Activated CD8-positive, alpha-beta memory T cell treated with anti-CD3 and anti-CD28 coated beads for 1 hour (primary cell): ENCODE measurements at places on chromosomes 3 and 15.

DNA sequence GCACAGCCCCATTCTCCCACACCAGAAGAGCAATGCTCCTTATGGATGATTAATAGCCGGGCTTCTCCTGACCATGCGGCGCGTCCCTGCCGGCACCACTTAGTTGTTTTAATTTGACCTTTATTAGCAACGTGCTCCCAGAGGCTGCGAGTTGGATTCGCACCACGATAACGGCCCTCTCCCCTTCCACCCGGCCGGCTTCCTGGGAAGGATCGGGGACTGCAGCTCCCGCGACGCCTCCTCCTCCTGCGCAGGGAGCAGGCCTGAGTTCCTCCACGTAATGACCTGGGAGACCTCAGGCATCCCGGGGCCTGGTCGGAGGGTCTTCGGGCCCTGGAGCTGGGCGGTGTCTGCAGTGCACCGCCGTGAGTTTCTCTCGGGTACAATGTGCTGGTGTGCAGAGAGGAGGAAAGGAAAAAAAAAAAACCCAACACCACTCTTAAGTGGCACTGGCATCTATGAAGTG lies 243.3 kb upstream of the TOPAZ1 start:
- DNase-seq, result no peak

GRCh38 chr15:74866090-74866489 lies 7.1 kb downstream of the SCAMP2 start:
- no peak for DNase-seq

- no peak for DNase-seq
These were observed 107.2 kb upstream of the LRRC3B start for GRCh38 chr3:26515351-26515750.

- DNase-seq, result no peak
These were observed 153.2 kb downstream of the UNC13C start for GRCh38 chr15:54131410-54131809.

DNA sequence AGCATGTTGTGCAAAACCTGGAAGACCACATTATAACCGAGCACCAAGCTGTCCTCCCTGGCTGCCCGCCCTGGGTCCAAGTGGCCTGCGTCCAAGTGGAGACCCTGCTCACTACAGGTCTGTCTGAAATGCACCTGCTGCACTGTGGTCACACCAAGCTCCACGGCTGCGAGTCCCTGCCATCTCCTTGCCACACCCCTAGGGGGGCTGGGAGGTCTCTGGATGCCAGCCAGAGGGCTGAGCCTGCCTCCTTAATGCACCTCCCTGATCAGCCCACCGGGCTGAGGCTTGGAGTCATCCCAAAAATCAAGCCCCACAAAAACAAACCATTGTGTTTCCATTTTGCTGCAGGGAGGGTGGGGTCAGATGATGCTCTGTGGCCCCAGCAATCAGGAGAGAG lies 187.1 kb downstream of the MEGF11 start:
- no peak for DNase-seq

GRCh38 chr15:66729331-66729951 lies 27.4 kb downstream of the SMAD6 start:
- no peak for DNase-seq

DNA sequence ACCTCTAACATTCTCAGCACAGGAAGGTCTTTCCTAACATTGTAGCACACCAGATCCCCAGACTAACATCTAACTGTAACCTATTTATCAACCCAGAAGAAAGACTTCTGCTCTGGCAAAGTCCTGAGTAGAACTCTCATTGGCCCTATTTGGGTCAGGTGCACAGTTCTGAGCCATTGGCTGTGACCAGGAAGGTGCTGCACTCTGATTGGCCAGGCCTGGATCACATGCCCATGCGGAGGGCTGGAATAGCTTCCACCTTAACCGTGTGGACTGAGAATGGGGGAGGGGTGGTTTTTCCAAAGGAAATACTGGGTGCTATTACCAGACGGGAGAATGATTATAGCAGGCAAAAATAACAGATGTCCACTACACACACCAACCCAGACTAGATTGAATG lies 11.5 kb downstream of the FEZF2 start:
- DNase-seq, result no peak

DNA sequence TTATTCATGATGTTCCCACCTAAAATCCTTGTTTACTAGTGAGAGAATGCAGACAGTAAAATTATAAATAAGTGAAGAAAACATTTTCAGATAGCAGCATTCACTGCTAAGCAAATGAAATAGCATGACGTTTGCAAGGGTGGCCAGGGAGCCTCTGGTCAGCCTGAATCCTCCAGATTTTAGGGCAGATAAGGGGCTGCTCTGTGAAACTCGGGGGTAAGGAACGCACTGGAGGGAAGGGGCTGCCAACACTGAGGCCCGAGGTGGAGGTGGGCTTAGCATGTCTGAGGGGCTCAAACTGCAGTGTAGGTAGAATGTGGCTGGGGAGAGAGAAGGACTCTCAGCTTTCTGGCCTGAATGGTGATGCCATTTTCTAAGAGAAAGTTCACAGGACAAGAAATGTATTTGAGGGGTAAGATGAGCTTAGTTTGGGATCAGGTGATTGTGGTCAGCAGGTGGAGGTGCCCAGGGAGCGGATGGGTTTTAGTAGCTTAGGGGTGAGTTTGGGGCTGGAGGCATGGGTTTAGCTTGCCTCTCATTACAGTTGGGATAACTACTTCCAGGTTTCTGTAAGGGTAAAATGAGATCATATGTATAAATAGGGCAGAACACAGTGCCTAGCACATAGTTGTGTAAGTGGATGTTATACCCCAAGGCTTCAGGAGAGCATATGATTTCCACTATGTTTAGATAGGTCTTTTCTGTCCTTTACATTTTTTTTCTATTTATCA lies 20.5 kb downstream of the GPR171 start:
- no peak for DNase-seq

GRCh38 chr3:162729686-162730085 lies 1233.1 kb downstream of the OTOL1 start:
- DNase-seq, result no peak

- DNase-seq, result no peak
These were observed 10.4 kb upstream of the KCNAB1 start for GRCh38 chr3:156109989-156110388.

DNA sequence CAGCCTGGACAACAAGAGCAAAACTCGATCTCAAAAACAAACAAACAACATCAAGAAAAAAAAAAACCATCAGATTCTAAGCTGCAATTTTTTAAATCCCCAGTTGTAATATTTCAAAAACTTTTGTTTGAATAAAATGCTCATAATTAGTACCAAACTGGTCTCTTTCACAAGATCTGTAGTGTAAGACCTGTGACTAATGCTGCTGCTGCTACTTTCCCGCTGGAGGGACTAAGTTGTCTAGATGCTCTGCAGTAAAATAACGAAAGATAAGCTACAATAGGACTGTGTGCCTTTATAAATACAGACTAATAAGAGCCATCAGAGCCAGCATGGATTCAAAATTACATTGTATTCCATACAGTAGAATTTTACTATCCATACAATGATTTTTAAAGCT lies 45.4 kb downstream of the TM4SF4 start:
- DNase-seq, result no peak

DNA sequence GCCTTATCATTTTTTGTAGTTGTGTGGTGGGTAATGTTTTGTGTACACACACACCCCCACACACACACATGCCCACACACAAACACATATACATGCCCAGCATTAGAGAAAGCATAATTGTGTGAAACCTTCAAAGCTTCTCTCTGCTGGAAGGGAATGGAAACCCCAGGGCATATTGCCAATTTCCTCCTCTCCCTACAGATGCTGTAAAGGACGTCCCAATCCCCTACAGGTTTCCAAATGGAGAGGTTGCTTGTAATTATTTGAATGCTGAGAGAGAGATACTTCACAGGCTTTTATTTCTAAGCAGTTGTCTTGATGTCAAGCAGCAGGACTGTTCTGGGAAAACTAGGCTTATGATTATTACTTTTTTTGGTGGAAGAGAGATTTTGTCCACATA lies 23.0 kb upstream of the CCK start:
- no peak for DNase-seq

GRCh38 chr15:90101130-90101968 lies 919 bp downstream of the IDH2 start:
- no peak for DNase-seq

- DNase-seq, result no peak
These were observed 21.9 kb downstream of the RIOX2 start for GRCh38 chr3:97950360-97950759.

DNA sequence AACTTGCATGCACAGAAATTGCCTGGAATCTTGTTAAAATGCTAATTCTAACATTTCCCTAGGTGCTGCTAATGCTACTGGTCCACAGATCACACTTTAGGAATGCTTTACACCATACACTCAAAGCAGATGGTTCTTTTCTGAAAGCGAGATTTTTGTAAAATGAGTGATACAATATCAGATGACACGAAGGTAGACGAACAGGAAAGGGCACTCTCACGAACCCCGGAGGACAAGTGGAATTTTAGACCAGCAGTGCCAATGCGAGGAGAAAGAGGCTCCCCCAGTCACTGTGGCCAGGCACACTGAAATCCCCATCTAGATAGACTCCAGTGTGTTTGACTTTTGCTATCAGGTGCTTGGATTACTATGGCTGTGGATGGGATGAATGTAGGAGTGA lies 21.0 kb downstream of the FAIM start:
- no peak for DNase-seq

- no peak for DNase-seq
These were observed 21.3 kb upstream of the SEC62 start for GRCh38 chr3:169945313-169945712.

- peak; percentile 12 for DNase-seq
These were observed 13.5 kb downstream of the UBAP1L start for GRCh38 chr15:65101411-65101890.

DNA sequence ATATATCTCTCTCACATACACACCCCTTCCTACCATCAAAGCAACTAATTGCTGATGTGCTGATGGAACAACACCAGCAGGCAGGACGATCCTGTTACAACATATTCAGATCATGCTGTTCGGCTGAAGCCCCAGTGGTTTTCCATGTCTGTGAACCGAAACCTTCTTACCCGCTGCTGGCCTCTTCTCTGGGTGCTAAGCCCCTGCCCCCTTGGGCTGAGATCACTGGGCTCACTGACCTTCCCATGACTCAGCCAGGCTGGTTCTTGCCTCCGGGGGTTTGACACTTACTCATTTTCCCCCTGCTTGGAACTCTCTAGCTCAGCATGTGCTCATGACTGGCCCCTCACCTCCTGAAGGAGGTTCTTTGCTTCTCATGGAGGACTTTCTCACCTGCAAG lies 122.0 kb upstream of the RGMA start:
- DNase-seq, result no peak

- DNase-seq, result no peak
These were observed 1.0 kb upstream of the DLL4 start for GRCh38 chr15:40927873-40928806.

GRCh38 chr3:152505926-152506325 lies 237.2 kb downstream of the MBNL1 start:
- no peak for DNase-seq

- no peak for DNase-seq
These were observed 33.9 kb downstream of the RPN1 start for GRCh38 chr3:128616516-128617269.

- DNase-seq, result no peak
These were observed 15.9 kb downstream of the SNX1 start for GRCh38 chr15:64111679-64112050.

- no peak for DNase-seq
These were observed 27.2 kb upstream of the WDR5B start for GRCh38 chr3:122443090-122443489.

- DNase-seq, result no peak
These were observed 441.3 kb downstream of the MAGI1 start for GRCh38 chr3:65597226-65597951.

DNA sequence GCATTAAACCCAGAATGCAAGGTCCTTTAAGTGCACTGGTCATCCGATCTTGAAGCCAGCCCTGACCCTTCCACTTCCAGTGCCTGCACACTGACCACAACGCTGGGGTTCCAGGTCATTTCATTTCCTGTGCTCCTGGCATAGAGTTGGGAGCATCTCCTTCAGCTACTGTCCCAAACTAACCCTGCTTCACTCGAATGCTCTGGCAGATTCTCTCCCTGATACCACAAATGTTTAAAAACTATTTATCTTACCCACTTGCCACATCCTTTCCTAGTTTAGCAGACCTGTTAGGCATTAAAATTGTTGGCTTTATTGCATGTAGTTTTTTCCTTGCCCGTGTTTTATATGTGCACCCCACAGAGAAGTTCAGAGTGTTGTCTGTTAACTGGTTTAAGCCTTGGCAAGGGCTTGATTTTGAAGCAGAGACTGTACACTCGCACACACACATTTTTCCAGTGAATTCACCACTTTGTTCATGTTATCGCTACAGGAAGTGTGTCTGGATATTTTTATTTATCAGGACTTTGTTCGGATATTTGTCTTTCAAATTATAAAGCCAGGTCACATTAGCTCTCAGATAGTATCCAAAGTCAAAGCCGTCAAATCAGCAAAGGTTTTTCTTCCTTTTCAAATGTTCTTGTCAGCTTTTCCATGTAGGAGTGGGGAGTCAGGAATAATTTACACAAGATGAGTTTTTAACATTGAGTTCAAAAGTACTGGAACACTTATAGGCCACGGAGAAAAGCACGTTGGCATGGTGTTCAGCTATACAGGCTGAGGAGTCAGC lies 77.3 kb downstream of the ABI3BP start:
- DNase-seq, result no peak

GRCh38 chr3:24915639-24916038 lies 421.0 kb upstream of the THRB start:
- no peak for DNase-seq

DNA sequence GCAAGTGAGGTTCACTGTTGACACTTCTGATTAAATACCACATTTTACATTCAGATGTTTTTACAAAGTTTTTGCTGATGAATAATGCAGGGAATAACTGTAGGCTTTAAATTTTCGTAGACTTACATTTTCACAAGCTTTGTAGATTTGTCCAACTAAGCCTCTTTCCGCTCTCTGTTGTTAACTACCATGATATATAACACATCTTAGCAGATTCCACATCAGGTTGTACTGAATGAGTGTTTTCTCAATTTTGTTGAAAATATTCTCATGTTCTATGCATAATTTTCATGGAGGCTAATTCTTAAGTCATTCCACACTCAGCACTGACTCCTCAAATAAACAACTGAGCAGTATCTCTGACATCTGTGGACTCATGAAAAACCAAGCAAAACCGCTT lies 168.3 kb downstream of the RSRC1 start:
- no peak for DNase-seq

DNA sequence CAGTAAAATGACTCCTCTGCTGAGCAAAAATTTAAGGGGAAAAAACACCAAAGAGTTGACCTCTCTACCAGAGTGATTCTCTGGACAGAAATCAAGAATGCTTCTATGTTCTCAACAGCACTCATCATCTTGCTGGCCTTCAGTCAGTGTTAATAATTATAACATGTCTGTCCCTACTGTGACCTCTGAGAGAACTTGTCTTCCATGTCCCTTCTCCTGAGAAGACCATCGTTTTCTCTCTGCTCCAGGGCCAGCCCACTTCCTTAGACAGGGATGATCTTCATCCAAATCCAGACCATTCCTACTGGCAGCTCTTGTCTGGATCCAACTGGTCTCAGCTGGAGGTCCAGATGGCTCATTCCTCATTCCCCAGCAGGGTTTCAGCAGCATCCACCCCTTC lies 139.0 kb upstream of the NECTIN3 start:
- no peak for DNase-seq
